ENCODE measurements at places on chromosomes 4 and X. TPM values are rescaled to one million over a fixed set of nuclear protein-coding genes. Genes with fewer than 3 reads are reported as not detected.

- peak; percentile 66 for DNase-seq
Measured at GRCh38 chr4:79178760-79179159, 147.1 kb downstream of the NAA11 start.

DNA sequence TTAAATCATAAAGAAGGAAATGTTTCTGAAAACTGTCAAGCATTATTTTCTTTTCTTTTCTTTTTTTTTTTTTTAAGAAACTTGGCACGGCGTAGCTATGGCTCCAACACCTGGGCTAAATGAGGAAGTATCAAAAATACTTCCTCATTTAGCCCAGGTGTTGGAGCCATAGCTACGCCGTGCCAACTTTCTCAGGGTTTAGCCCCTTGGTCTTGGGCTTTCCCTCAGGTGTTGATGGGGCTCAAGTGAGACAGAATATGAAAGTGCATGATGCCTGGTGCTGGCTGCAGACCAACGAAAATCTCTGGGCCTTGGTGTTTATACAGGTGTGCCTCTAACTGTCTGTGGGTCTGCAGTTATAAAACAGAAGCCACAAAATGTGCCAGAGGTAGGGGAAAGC, 132.7 kb downstream of the ARHGAP24 start:
- DNase-seq, result no peak

The ZXDB gene
- total RNA-seq, result 8.9 TPM

DNA sequence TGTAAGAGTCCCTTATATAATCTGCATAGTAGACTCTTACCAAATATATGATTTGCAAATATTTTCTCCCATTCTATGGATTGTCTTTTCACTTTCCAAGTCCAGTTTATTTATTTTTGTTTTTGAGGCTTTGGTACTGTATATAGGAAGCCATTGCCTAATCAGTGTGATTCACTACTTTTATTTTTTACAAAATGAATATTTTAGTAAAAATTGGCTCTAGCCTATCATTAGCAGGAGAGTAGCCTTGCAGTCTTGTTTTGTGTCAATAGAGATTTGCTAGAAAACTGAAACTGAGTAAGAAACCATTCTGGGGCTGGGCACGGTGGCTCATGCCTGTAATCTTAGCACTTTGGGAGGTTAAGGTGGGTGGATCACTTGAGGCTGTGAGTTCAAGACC, 199.9 kb upstream of the MAB21L2 start:
- no peak for DNase-seq

GRCh38 chrX:150035531-150035930, 97.2 kb upstream of the EOLA2 start:
- no peak for DNase-seq

GRCh38 chr4:105956569-105956968, 61.3 kb downstream of the NPNT start:
- no peak for DNase-seq
